Left lobe of liver (tissue), 2 donors: ENCODE measurements at places on chromosomes 4 and X. TPM values are rescaled to one million over a fixed set of nuclear protein-coding genes. Genes with fewer than 3 reads are reported as not detected.

GRCh38 chr4:1222036-1222789 is 26.7 kb downstream of the CTBP1 start:
- DNase-seq: no peak

KDM6A gene
- 8.4 TPM for total RNA-seq

DNA sequence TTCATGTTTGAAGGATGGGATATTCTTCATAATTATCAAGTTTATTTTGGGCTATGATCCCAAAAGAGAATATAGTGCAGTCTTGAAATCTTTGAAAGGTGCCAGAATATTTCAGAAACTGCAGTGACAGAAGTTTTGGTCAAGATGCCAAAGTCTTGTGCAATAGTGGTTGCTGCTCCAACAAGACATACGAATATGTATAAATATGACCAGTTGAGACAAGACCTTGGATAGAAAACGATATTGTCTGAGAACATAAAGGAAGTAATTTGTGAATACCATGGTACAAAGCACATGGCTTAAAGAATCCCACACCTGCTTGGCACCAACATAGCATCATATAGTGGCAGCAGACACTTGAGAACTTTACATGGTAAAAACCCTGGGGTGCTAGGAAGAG is 48.6 kb upstream of the AMELX start:
- no peak for DNase-seq

- no peak for DNase-seq
These were observed 102.8 kb upstream of the MXRA5 start for GRCh38 chrX:3449287-3449686.

GRCh38 chr4:6896035-6896434 is 13.6 kb upstream of the TBC1D14 start:
- DNase-seq: no peak

DNA sequence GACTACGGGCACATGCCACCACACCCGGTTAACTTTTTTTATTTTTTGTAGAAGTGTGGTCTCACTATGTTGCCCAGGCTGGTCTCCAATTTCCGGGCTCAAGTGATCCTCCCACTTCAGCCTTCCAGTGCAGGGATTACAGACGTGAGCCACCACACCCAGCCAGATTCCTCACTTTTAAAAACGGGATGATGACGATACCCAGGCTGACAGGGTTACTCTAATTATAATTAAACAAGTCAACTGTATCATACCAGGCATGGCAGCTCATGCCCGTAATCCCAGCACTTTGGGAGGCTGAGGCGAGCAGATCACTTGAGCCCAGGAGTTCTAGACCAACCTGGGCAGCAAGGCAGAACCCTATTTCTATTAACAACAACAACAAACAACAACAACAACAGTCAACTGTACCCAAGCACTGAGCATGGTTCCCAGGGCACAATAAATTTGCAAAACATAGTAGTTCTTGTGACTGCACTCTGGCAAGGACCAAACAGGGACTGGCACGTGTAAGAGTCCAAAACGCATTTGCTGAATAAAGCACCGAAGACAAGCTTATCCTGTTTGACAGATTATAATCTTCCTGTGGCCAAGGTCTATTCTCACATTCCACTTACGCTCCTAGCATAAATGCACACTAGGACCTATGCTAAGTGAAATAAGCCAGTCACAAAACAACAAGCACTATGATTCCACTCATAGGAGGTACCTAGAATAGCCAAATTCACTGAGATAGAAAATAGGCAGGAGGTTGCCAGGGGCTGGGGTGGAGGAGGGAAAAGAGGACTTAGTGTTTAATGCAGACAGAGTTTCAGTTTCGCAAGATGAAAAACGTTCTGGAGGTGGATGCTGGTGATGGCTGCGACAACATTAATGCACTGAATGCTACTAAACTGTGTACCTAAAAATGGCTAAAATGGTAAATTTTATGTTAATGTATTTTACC is 77.5 kb downstream of the IRF2 start:
- DNase-seq: peak; percentile 14

- no peak for DNase-seq
These were observed 102.2 kb downstream of the MXRA5 start for GRCh38 chrX:3244203-3244743.

- DNase-seq: no peak
These were observed at the start of gene CT47C1 for GRCh38 chrX:119072744-119073143. CT47C1 (plus strand) TSS chrX:119072993; CDS start chrX:119073226, 233 bp downstream.

DNA sequence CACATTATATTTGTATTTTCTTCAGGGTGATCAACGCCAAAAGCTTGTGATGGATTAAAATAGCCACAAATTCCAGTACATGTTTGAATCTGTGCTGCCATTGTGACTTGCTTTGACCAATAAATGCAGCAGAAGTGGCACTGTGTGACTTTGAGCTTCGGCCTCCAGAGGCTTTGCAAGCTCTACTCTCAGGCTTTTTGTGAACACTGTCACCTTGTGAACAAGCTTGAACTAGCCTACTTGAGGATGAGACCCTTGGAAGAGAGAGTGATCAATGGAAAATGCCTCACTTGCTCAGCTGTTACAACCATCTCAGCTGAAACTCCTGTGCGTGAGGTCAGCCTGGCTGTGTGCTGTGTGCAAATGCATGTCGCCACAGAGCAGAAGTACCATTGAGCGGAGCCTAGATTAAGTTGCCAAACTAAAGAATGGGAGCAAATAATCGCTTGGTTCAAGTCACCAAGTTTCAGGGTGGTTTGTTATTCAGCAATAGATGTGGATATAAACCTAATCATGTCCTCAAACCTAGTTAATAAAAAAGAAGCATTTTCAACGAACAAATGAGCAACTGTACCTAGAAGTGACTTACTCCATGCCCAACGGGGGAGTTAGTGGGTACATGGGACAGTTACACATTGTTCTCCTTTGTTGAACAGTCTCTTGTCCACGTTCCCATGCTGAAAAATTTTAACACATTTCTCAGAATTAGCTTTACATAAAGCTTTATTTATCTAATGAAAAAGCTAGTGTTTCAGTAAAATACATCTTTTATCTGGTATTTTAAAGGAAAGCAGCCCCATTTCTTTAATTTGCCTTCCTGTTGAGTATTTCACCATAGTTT is 23.5 kb downstream of the NOA1 start:
- no peak for DNase-seq

BGN gene
- 88.4 TPM for total RNA-seq

CXorf49 gene
- not detected for total RNA-seq

HS6ST2 gene
- not detected for total RNA-seq

DNA sequence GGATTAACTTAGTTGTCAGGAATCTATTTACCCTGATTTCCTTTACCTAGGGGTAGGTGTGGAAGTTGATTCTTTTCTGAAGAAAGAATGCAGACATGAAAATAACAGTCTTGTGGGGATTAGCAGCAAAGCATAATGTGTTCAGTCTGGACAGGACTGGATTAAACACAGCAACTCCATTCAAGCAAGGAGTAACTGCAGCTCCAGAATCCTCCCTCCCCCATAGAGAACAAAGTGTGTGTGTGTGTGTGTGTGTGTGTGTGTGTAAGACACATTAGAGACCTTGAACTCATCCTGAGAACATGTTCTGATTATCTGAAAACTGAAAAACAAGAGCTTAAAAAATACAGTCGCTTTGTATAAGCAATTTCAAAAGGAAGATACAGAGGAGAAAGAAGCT is 9.3 kb downstream of the C4orf54 start:
- DNase-seq: no peak

BMPR1B gene
- 0.93 TPM for total RNA-seq

GAGE12H gene
- not detected for total RNA-seq

GRCh38 chr4:182925298-182925757 is 8.1 kb upstream of the DCTD start:
- DNase-seq: peak; percentile 82

GRCh38 chr4:154399259-154399974 is 92.2 kb downstream of the DCHS2 start:
- DNase-seq: no peak

DNA sequence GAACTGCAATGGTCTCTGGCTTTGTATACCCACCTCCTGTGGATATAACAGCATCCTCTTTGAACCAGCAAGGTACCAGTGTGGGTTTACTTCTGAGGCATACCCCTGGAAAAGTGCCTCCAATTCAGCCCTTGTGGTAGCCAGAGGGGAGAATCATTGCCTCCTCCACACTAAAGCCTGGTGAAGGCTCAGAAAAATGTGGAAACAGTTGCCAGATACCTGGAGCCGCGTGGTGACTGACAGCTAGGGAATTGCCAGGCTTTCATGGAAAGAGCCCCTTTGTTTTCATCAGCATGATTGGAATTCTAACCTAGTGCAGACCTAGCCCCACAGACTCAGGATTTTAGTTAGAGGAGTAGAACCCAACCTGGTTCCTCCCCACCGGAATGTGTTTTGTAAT is 168.6 kb upstream of the KLF3 start:
- DNase-seq: no peak

KLHL13 gene
- 1.0 TPM for total RNA-seq

DNA sequence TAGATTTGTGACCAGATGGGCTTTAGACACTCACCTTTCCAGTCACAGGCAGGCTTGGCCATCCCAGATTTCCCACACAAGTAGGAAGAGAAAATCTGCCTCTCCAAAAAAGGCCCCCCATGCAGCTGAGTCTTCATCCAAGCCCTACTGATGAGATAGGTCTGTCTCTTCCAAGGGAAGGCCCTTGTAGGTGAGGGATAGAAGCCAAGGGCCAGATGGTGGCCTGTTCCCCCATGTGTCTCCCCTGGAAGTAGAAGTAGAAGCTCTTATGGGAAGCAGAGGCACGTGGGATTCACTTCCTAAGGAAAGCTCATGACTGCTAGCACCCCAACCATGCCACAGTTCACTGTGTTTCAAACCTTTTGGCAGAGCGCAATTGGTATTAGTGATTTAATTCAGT is 81.5 kb downstream of the REPS2 start:
- DNase-seq: no peak

DNA sequence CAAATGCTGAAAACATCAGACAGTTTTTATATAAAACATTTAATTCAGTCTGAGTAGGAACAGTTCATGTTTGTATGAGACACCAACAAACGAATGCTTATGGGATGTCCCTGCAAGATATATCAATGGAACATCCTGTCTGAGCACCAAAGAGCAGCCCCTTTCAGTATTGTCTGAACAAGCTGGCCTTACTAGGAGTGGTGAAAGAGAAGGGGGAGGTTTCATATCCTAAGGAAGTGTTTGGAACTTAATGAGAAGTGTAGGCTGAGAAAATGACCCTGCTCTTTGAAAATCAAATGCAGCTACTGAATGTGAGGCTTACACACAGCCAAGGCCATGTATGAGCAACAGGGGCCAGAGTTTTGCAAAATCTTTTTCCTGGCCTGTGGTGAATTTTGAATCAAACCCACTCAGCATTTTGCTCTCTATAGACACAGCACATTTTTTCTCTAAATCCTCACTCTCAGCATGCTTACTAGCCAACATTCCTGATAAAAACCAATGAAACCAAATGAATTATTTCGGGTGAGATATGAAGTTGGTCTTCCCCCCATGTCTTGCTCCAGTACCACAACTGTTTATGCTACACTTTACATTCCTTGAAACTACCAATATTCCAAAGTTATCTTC is 119.4 kb downstream of the LUZP4 start:
- no peak for DNase-seq

GNL3L gene
- 8.8 TPM for total RNA-seq

RTL3 gene
- not detected for total RNA-seq

VMA21 gene
- 8.5 TPM for total RNA-seq

DNA sequence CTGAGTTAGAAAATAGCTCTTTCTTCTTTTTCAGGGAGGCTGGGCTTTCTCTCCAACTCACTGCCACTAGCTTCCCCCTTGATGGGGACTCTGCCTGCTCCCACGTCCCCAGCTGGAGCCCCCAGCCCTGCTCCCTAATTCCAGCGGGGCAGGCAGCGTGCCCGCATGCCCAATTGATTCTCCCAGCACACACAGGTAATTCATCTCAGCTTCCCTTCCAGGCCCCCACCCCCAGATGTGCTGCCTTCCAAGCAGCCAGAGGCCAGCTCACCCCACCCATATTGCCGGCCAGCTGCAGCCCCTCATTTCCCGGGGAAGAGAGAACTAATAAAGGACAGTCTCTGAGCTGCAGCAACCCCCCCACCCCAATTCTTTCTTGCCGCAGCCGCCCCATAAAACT is 69.8 kb downstream of the EFNB1 start:
- DNase-seq: no peak

- no peak for DNase-seq
These were observed 7.5 kb downstream of the DTHD1 start for GRCh38 chr4:36288731-36289426.

SH2D1A gene
- 0.70 TPM for total RNA-seq

CENPI gene
- total RNA-seq: 0.40 TPM

DNA sequence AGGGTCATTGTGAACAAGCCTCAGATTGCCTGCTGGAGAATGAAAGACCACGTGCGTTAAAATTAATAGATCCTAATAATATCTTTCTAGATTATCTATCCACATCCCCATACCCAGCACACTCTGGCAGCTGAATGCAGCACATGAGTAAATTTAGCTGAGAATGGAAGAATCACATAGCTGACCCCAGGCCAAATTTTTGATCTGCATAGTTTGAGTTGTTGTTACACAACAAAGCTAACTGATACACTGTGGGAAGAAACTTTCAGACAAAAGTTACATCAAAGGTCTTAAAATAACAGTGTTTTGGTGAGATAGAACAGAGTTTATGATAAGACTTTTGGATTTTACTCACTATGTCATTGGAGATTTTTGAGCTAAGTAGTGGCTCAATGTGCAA is 72.4 kb upstream of the ANXA10 start:
- no peak for DNase-seq

FRMPD3 gene
- not detected for total RNA-seq

DNA sequence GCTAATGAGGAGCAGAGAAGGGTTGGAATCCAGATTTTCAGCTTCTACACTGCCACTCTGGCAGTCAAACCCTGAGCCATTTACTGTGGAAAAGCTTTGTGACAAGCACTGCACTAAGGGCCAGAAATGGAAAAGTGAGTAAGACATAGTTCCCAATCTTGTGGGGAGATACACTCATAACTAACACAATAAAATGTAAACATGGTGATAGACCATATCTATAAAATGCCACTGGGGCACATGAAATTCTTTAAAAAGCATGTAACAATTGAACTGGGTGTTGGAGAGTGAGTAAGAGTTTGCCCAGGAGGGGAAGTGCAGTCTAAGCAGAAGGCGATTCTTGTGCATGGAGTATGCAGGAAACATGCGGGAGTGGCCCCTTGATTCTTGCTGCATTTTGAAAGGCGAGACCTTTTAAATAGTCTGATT is 32.0 kb upstream of the ANXA5 start:
- no peak for DNase-seq

PARM1 gene
- 0.40 TPM for total RNA-seq

- DNase-seq: no peak
These were observed 551.5 kb upstream of the PITX2 start for GRCh38 chr4:111174331-111174730.

DNA sequence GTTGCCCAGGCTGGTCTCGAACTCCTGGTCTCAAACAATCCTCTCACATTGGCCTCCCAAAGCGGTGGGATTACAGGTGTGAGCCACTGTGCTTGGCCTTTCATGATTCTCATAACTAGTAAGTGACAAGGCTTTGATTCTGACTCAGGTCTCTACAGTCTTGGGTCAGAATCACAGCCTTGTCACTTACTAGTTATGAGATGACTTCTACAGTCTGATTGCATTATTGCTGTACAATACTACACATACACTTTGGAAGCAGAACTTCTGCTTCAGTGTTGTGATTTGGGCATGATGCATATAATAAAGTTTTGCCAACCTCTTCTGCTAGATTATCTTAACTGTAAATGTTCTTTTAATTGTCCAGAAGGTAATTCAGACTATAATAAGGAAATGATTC is 123.3 kb downstream of the KDM6A start:
- no peak for DNase-seq

- DNase-seq: no peak
These were observed 1.2 kb upstream of the HCCS start for GRCh38 chrX:11109968-11110367.

GRCh38 chr4:93983140-93983539 is 154.6 kb downstream of the ATOH1 start:
- no peak for DNase-seq

- peak; percentile 44 for DNase-seq
These were observed at the start of gene GPC3 for GRCh38 chrX:133985164-133985966. GPC3 (minus strand) TSS chrX:133985594.
